Effector memory CD4-positive, alpha-beta T cell (primary cell): ENCODE measurements at places on chromosomes 7 and 10.

- DNase-seq = no peak
These were observed 36.0 kb upstream of the GLI3 start for GRCh38 chr7:42272793-42273665.

DNA sequence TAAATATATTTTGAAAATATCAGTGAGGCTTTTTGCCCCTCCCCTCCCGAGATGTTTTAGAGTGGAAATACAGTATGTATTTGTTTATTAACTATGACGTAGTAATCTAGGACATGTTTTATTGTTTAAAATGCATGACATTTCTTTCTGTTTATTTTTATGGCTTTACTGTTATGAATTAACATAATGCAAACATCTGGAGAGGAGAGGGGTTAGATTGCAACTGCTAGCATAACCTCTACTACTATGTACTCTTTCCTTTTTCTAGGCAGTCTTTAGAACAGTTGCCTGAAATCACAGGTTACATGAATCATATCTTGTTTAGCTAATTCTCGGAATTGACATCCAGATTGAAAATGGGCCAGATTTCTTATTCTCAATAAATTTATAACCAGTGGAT, 7.4 kb downstream of the BTAF1 start:
- no peak for DNase-seq

DNA sequence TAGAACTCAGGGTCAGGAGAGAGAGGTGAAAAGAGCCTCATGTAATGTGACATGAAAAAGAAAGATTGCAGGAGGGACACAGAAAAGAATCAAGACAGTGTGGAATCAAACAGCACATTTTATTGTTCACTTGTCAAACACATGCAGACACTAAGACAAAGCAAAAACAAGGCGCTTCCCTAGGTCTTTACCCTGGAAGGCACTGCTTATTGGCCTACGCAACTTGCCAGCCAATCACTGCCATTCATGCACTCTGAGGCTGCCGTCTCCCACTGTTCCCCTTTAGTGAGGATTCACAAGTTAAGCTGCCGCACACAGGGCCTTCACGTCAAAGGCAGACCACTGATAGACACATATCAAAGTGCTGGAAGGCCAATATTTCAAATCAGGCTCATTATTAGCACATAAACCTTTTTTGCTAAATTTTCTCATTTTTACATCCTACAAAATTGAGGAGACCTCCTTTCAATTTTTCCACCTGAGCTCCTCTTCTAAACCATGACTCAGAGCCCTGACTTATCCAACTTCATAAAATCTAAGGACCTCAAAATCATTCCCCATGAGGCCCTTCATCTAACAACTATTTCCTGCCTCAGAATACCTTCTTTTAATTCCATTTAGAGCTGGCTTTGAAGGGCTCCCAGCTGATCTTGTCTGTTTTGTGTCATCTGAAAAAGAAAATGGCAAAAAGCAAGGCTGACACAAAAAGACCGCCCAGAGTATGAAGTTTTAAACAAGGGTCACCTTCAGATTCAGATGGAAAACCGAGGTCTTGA, 149.4 kb downstream of the CHCHD3 start:
- no peak for DNase-seq

DNA sequence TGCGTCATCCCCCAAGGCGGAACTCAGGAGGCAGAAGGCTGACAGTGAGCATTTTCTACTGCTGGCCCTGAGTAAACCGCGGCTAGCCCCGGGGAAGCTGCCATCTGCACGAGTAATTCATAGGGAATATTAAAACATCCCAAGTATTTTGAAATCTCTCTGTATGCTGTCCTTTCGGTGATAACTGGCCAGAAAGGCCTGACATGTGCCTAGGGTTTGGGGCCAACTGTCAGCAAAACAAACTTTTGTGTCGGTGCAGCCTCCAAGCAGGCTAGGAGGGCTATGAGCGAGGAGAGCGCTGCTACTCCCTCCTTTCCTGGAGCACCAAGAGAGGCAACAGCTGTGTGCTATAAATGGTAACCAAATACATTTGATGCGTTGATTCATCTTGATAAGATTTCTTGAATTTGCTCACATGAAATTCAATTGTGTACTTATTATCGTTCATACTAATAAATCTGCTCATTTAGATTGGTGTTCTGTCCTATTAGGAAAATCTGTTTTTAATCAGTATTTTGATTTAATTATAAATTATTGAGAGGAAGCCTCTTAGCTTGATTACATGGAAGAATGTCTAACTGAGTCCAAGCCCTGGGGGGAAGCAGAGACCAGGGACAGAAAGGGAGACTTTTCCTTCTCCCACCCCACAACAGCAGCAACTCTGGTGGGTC, 124.4 kb upstream of the NPS start:
- no peak for DNase-seq

DNA sequence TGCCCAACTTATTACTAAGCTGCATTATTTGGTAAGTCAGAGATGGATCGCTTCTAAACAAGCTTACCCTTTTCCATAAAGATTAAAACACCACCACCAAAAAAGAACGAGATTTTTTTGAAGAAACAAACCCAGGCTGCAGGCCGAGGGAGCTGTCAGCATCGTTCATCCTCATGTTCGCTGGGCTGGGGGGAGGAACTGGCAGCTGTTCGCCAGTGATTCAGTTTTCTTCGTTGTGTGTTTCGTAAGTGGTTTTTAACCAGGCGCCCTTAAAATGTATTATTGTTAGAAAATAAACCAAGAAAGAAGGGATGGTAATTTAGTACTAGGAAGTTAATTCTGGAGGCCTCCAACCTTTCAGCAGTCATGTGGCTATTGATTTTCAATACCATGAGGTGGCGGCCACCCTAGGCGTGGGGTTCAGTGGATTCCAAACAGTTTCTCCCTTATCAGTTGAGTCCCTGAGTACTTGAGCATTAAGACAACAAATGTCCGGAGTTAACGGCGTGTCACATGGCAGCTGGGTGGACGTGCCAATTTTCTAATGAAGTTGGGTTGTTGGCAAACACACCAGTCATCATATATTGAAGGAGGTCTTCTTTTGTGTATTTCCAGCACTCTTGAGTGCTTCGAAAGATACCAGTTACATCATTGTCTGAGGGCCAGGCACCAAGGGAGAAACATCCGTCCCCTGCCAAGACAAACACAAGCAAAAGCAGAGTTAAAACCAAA, 173.2 kb downstream of the EBF3 start:
- DNase-seq = no peak

- DNase-seq = no peak
These were observed 33.6 kb upstream of the NPFFR1 start for GRCh38 chr10:70317272-70317942.

GRCh38 chr7:49400891-49401550, 372.4 kb upstream of the VWC2 start:
- no peak for DNase-seq

GRCh38 chr10:24777196-24777595, 53.5 kb upstream of the ARHGAP21 start:
- no peak for DNase-seq

DNA sequence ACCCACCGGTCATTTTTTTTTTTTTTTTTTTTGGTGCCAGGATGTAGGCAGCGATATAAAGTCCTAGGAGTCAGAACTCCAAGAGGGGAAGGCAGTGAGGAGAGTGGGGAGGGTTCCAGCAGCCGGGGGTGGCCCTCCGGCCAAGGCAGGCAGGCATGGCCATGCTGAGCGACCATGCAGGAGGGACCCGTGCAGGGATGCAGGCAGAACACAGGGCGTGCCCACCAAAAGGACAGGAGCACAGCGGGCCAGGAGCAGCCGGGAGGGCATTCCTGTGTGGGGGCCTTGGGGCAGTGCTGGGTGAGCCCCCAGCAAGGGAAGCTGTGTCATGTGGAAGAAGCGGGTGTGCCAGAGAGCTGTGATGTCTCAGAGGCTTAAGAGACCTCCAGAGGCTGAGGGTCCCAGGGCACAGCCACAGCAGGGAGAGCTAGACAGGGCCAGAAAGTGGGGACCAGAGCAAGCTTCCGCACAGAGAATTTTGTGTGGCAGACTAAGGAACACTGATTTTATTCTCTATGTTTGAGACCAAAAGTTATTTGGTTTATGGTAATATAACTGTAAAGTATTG, 5.7 kb downstream of the ZFAND2A start:
- DNase-seq = no peak

DNA sequence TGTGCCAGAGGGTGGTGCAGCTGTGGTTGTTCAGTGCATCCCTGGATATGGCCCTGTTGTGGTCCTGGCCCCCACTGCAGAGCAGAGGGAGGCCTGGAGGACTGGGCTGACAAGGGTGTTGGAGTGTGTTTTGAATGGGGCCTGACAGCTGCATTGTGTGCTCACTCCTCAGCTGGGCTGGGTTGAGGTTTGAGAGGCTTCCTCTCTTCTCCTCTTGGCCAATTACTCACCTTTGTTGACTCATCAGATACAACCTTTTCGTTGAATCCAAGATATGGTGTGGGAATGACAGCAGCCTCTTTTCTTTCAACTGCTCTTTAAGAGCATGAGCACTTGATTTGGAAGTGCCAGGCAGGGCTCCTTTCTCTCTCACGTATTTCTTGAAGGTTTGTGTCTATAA, 228.5 kb upstream of the COBL start:
- DNase-seq = no peak

DNA sequence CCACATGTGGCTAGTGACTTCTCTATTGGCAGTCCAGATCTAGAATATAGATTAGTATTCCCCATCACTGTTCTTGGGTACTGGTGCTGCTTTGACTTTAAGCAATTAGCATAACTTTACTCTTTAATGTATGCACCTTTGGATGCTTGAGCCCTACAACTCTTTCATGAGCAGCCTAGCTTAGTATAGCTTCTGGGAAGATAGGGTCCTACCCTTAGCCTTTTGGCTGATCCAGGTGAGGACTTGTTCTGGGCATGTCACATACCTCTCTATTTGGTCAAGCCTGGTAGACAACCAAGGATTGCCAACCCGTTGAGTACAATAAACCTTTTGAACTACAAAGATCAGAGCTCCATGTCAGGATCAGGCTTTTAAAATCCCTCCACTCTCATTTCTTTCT, 17.7 kb downstream of the PCGF5 start:
- no peak for DNase-seq

DNA sequence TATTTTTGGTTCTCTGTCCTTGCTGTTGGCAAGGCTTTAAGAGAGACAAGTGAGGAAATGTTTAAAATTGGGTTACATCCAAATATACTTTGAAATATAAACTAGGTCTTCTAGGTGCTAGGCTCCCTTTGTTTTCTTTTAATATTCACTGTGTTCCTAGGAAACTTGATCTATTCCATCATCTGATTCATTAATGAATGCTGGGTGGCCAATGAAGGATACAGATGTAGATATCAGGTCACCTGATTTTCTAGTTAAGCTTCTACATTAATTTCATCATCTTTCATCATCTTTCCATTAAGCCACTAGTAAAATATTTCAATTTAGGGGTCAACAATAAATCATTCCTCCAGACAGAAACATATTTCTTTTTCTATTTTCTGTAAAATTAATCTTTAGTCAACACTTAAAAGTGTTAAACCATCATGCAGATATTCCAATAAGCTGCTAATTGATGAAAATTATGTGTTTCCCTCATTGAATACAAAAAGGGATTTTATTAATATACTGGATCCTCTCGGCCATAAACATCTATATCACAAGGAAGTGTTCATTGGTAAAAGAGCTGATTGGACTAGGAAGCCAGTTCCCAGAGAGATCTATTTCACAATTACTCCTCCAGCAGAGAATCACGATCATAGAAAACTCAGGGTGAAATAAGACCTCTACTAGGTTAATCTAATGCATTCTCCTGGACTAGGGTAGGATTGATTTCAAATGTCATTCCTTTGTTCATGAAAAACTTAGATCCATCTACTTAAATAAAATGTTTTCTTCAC, 14.7 kb downstream of the HGF start:
- no peak for DNase-seq

DNA sequence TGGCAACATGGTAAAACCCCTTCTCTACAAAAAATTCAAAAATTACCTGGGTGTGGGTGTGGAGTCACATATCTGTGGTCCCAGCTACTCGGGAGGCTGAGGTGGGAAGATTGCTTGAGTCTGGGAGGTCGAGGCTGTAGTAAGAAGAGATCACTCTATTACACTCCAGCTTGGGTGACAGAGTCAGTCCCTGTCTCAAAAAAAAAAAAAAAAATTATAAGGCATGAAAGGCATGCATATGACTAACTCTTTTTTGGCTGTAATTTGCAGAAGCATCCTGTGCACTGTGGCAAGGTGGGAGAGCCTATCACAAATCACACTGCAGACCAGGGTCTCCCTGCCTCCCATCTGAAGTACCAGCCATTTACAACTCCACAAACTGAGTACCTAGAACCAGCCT, 14.1 kb upstream of the MYPN start:
- DNase-seq = no peak

- DNase-seq = no peak
These were observed 8.2 kb downstream of the MAFK start for GRCh38 chr7:1538544-1539180.

GRCh38 chr7:138632826-138633602, 68.1 kb downstream of the SVOPL start:
- no peak for DNase-seq

DNA sequence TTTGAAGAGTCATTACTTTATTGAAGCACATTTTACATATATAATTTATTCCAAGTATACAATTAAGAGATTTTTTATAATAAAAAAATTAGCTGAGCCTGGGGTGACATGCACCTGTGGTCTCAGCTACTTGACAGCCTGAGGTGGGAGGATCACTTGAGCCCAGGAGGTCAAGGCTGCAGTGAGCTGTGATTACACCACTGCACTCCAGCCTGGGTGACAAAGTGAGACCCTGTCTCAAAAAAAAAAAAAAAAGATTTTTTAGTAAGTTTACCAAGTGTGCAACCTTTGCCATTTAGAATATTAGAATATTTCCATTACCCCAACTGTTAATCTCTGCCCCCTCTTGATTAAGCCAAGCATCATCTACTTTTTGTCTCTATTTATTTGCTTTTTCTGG, 196.0 kb downstream of the CCSER2 start:
- no peak for DNase-seq
